ENCODE measurements at places on chromosomes 2 and 18. TPM values are rescaled to one million over a fixed set of nuclear protein-coding genes. Genes with fewer than 3 reads are reported as not detected.

DNA sequence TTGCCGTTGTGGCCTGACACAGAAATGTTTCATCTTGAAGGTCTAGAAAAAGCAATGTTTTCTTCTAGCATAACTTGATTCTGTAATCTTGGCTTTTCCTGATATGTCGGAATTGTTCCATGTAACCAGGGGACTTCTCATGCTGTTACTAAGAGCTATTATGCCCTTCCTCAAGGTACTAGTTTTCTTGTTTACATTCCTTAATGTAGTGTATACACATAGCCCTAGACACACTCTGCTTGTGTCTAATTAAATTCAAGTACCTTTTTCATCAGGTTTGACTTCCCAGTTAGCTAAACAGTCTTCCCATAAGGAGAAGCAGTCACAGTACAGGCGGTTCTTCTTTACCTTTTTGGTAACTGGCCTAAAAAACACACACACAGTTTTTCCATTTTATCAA lies 122.8 kb upstream of the MSH6 start:
- peaks cover 4% of the 10 kb centered on the region for H3K27me3 ChIP-seq
- DNase-seq: no peak
- H3K36me3 ChIP-seq: no peaks in the 10 kb centered on the region
- H3K4me1 ChIP-seq: no peaks in the 10 kb centered on the region
- no peak overlapping the region for H3K4me3 ChIP-seq
- H3K27ac ChIP-seq: no peak overlapping the region

GRCh38 chr2:207282916-207283315 lies 117.2 kb upstream of the KLF7 start:
- H3K4me3 ChIP-seq: peak overlapping the region; percentile 53
- peaks cover 76% of the 10 kb centered on the region for H3K4me1 ChIP-seq
- H3K27me3 ChIP-seq: no peaks in the 10 kb centered on the region

- no peaks in the 10 kb centered on the region for H3K36me3 ChIP-seq
- DNase-seq: no peak
- H3K4me3 ChIP-seq: no peak overlapping the region
These were observed 132.1 kb upstream of the MAP3K20 start for GRCh38 chr2:172943539-172943938.

- H3K4me3 ChIP-seq: no peak overlapping the region
- H3K36me3 ChIP-seq: no peaks in the 10 kb centered on the region
- no peak for DNase-seq
- H3K4me1 ChIP-seq: no peaks in the 10 kb centered on the region
- peaks cover 1% of the 10 kb centered on the region for H3K27me3 ChIP-seq
- H3K27ac ChIP-seq: no peak overlapping the region
These were observed 235.6 kb downstream of the NUP35 start for GRCh38 chr2:183359867-183360266.

DNA sequence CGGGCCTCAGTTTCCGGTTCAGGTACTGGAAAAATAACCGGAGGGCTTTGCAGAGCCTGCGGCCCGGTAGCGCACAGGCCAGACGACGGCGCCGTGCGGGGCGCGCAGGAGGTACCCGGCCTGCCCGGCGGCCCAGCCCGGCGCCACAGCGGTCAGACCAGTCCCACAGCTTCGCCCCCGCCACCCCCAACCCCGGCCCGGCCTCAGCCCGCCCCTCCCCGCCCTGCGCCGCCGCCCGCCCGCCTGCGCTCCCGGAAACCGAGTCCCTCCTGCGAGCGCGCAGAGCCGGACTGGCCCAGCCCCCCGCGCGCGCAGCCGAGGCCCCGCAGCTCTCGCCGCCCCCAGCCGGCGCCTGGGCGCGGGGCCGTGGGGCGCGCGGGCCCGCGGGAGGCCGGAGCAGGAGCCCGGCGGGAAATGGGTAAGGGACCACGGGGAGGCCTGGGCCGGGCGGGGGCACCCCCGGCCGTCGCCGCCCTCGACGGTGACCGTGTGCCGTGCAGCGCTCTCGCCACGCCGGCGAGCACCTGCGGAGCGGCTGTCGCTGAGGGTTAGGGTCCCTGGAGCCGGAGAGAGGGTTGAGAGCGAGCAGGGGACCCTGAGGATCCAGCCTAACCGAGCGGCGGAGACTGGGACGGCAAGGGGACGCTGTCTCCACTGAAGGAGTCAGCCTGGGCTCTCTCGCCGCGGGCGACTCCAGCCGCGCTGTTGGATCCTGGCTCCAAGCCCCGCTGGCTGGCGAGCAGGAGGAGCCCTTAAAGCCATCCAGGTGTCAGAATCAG lies 16.5 kb upstream of the PSD4 start:
- H3K36me3 ChIP-seq: no peaks in the 10 kb centered on the region
- peak; percentile 48 for DNase-seq
- H3K4me1 ChIP-seq: peaks cover 33% of the 10 kb centered on the region
- peak overlapping the region; percentile 80 for H3K4me3 ChIP-seq
- peak overlapping the region; percentile 55 for H3K27ac ChIP-seq

DNA sequence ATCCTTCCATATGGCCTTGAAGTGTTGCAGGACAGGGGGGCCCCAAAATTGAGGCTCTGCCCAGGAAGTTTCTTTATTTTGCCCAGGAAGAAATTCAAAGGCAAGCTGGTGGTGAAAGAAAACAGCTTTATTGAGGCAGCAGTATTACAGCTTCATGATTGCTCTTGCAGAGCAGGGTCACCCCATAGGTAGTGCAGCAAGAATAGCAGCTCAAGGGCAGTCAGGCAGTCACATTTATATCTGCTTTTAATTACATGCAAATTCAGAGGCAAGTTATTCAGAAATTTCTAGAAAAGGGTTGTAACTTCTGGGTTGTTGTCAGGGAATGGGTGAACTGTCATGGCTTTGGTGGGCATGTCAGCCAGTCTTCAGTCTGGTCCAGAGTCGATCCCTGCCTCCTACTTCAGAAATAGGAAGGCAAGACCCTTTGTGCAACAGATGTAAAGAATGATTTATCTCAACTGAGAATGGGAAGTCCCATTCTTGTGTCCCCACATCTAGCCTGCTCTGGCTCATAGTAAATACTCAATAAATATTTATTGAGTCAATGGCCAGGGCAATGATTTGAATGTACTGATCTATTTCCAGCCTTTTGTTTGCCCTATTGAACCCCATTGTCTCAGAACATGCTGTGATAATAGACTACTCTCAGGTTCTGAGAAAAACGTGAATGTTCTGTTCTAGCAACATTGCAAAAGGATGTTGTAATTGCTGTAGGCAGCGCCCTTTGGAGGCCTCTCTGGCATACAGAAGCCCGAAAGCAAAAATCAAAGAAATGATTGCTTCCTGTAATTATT lies 129.8 kb downstream of the MYO3B start:
- H3K4me3 ChIP-seq: no peak overlapping the region
- H3K27ac ChIP-seq: no peak overlapping the region
- DNase-seq: no peak
- peaks cover 22% of the 10 kb centered on the region for H3K27me3 ChIP-seq

GRCh38 chr18:45834306-45834705 lies 8.8 kb downstream of the SIGLEC15 start:
- H3K4me3 ChIP-seq: no peak overlapping the region
- no peak overlapping the region for H3K27ac ChIP-seq
- H3K27me3 ChIP-seq: peaks cover 39% of the 10 kb centered on the region
- no peaks in the 10 kb centered on the region for H3K4me1 ChIP-seq
- H3K36me3 ChIP-seq: no peaks in the 10 kb centered on the region

ZEB2 gene
- 27.8 TPM for total RNA-seq

UGT1A7 gene
- total RNA-seq: not detected

- peaks cover 6% of the 10 kb centered on the region for H3K27me3 ChIP-seq
- H3K36me3 ChIP-seq: no peaks in the 10 kb centered on the region
- H3K4me1 ChIP-seq: no peaks in the 10 kb centered on the region
- no peak overlapping the region for H3K27ac ChIP-seq
- H3K4me3 ChIP-seq: no peak overlapping the region
These were observed 105.4 kb upstream of the RBBP8 start for GRCh38 chr18:22827741-22828140.

- no peaks in the 10 kb centered on the region for H3K4me1 ChIP-seq
- H3K27ac ChIP-seq: no peak overlapping the region
- no peaks in the 10 kb centered on the region for H3K27me3 ChIP-seq
- H3K36me3 ChIP-seq: no peaks in the 10 kb centered on the region
- DNase-seq: no peak
These were observed 302.7 kb upstream of the SMIM21 start for GRCh38 chr18:75730249-75730648.

COPS8 gene
- total RNA-seq: 59.2 TPM

GRCh38 chr2:120278901-120279300 lies 26.2 kb downstream of the RALB start:
- peaks cover 28% of the 10 kb centered on the region for H3K4me1 ChIP-seq
- no peak overlapping the region for H3K4me3 ChIP-seq
- H3K27me3 ChIP-seq: no peaks in the 10 kb centered on the region
- H3K27ac ChIP-seq: peak overlapping the region; percentile 2
- no peak for DNase-seq

DNA sequence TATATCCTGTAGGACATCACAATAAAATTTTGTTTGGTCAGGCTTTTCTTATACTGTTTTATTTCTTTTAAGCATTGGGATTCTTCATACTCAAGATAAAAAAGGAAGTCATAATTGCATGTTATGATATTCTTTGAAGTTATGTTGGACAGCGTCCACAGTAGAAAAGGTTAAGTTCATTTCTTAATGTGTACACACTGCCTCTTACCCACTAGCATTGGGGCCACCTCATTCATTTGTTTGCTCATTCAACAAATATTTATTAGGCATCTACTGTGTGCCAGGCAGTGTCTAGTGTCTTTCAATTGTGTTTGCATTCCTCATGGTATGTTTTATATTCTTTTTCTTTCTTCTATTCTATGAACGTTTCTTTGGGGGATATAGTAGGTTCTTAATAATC lies 70.2 kb downstream of the PTPRM start:
- H3K36me3 ChIP-seq: no peaks in the 10 kb centered on the region
- no peak overlapping the region for H3K27ac ChIP-seq
- no peaks in the 10 kb centered on the region for H3K4me1 ChIP-seq
- H3K27me3 ChIP-seq: no peaks in the 10 kb centered on the region

- no peak overlapping the region for H3K4me3 ChIP-seq
- DNase-seq: no peak
- H3K4me1 ChIP-seq: peaks cover 27% of the 10 kb centered on the region
- peaks cover 2% of the 10 kb centered on the region for H3K27me3 ChIP-seq
- peaks cover 8% of the 10 kb centered on the region for H3K36me3 ChIP-seq
- no peak overlapping the region for H3K27ac ChIP-seq
These were observed 222.9 kb downstream of the PRKCE start for GRCh38 chr2:45874344-45874743.

PFN4 gene
- total RNA-seq: not detected

DNA sequence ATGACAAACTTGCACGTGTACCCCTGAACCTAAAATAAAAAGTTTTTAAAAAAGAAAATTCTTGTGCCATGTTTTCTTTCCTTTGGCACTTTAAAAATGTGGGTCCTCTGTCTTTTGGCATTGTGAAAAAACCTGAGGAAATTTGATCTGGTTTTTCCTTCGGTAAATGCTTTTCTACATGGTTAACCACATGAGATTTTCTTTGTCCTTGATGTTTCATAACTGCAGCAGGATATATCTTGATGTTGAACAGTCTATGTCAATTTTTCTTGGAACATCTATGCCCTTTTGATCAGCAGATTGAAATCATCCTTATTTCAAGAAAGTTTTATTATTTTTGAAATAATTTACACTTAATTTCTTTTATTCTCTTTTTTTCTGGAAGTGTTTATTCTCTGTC lies 109.1 kb downstream of the TMEM17 start:
- H3K27me3 ChIP-seq: no peaks in the 10 kb centered on the region
- H3K4me3 ChIP-seq: no peak overlapping the region
- H3K36me3 ChIP-seq: no peaks in the 10 kb centered on the region
- H3K27ac ChIP-seq: no peak overlapping the region
- no peak for DNase-seq
- H3K4me1 ChIP-seq: no peaks in the 10 kb centered on the region

DNA sequence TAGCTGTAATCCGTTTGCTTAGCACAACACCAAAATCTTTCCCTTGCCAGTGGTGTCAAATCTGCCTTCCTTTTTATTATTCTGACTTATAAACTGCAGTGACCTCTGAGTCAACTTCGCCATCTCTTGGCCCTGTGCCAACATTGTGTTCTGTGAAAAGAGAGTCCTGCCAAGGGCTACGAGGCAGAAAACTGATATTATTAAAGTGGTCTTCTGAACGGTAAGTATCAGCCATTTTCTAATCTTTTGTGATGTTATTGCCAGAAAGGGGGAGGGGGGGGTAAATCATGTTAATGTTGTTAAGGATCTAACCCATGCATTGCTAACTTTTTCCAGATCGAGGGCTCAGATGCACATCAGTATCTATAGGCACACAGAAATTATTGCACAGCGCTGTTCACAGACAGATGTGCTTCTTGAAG lies 121.5 kb upstream of the LTBP1 start:
- H3K27ac ChIP-seq: no peak overlapping the region
- no peak for DNase-seq
- H3K4me3 ChIP-seq: no peak overlapping the region
- no peaks in the 10 kb centered on the region for H3K36me3 ChIP-seq
- H3K4me1 ChIP-seq: no peaks in the 10 kb centered on the region
- H3K27me3 ChIP-seq: no peaks in the 10 kb centered on the region

- DNase-seq: no peak
- peaks cover 1% of the 10 kb centered on the region for H3K36me3 ChIP-seq
- no peaks in the 10 kb centered on the region for H3K27me3 ChIP-seq
- H3K4me1 ChIP-seq: no peaks in the 10 kb centered on the region
- H3K27ac ChIP-seq: no peak overlapping the region
These were observed 111.8 kb upstream of the CYP20A1 start for GRCh38 chr2:203126996-203127395.

KYNU gene
- total RNA-seq: not detected

GRCh38 chr2:177282787-177283572 lies 18.5 kb upstream of the NFE2L2 start:
- peaks cover 17% of the 10 kb centered on the region for H3K4me1 ChIP-seq
- peaks cover 3% of the 10 kb centered on the region for H3K36me3 ChIP-seq
- no peak overlapping the region for H3K4me3 ChIP-seq
- no peak overlapping the region for H3K27ac ChIP-seq
- H3K27me3 ChIP-seq: no peaks in the 10 kb centered on the region
- DNase-seq: no peak

DNA sequence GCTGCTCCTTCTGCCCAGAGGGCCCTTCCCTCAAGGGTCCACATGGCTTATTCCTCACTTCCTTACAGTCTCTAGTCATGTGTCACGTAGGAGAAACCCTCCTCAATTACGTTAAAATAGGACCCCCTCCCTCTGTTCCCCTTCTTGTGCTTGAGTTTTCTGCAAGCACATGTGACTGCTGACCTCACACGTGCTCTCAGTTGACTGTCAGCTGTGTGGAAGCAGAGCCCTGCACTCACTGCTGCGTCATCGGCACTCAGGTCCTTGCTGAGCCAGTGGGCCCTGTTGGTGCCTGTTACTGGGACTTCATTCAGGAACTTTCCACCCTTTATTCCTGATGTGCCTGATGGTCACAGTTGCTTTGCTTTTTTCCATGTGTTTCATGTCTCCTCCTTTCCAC lies 11.1 kb downstream of the ATG16L1 start:
- peaks cover 70% of the 10 kb centered on the region for H3K4me1 ChIP-seq
- H3K27ac ChIP-seq: peak overlapping the region; percentile 76
- no peak overlapping the region for H3K4me3 ChIP-seq
- no peak for DNase-seq
- peaks cover 71% of the 10 kb centered on the region for H3K36me3 ChIP-seq

Measured in activated T-helper 1 cell treated with anti-CD3 and anti-CD28 coated beads, Interleukin-12 subunit alpha, Interleukin-12 subunit beta, Interleukin-2, Interleukin-4 antibody, amounts not matched to agents 30 ng/mL and 10 ng/mL and 1 ng/mL, durations not matched to agents 14 hours and 24 hours and 36 hours (primary cell).